ENCODE measurements at places on chromosomes 6 and 20. TPM values are rescaled to one million over a fixed set of nuclear protein-coding genes. Genes with fewer than 3 reads are reported as not detected.

DNA sequence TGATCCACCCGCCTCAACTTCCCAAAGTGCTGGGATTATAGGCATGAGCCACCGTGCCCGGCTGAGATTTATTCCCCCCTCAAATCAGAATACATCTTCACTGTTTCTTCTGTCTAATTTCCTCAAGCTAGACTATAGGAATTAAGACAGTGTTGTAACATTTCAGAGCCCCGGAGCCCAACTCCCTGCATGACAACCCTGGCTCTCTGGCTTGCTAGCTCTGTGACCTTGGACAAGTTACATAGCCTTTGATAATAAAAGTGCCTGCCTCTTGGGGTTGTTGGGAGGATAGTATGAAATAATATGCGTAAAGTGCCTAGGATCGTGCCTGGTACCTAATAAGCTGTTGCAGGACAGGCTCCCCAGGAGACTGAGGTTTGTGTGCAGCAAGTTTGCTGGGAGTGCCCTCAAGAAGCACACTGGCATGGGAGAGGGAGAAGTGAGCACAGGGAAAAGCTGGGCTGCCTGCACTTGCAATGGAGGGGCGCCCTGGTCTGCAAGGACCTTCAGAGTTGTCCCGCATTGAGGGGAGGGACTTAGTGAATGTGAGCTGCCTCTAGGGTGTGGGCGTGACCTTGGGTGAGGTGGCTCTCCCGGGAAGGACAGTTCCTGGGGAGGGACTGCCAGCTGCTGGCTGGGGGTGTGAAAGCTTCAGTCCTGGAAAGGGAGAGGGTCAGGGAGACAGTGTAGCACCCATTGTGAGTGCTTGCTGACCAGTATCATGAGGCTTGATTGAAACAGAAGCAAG, 43.4 kb downstream of the TAF8 start:
- peaks cover 5% of the 10 kb centered on the region for H3K4me1 ChIP-seq
- H3K27ac ChIP-seq = no peak overlapping the region
- peak; percentile 66 for DNase-seq
- no peak overlapping the region for H3K4me3 ChIP-seq
- H3K27me3 ChIP-seq = no peaks in the 10 kb centered on the region
- H3K36me3 ChIP-seq = no peaks in the 10 kb centered on the region

- H3K4me1 ChIP-seq = peaks cover 3% of the 10 kb centered on the region
- H3K4me3 ChIP-seq = peak overlapping the region; percentile 26
- no peaks in the 10 kb centered on the region for H3K27me3 ChIP-seq
- no peak for DNase-seq
These were observed 125.2 kb downstream of the HIVEP2 start for GRCh38 chr6:142819603-142820337.

GRCh38 chr6:14022673-14023072, 94.9 kb upstream of the CD83 start:
- H3K27me3 ChIP-seq = no peaks in the 10 kb centered on the region
- no peaks in the 10 kb centered on the region for H3K4me1 ChIP-seq
- DNase-seq = no peak
- H3K36me3 ChIP-seq = no peaks in the 10 kb centered on the region

DNA sequence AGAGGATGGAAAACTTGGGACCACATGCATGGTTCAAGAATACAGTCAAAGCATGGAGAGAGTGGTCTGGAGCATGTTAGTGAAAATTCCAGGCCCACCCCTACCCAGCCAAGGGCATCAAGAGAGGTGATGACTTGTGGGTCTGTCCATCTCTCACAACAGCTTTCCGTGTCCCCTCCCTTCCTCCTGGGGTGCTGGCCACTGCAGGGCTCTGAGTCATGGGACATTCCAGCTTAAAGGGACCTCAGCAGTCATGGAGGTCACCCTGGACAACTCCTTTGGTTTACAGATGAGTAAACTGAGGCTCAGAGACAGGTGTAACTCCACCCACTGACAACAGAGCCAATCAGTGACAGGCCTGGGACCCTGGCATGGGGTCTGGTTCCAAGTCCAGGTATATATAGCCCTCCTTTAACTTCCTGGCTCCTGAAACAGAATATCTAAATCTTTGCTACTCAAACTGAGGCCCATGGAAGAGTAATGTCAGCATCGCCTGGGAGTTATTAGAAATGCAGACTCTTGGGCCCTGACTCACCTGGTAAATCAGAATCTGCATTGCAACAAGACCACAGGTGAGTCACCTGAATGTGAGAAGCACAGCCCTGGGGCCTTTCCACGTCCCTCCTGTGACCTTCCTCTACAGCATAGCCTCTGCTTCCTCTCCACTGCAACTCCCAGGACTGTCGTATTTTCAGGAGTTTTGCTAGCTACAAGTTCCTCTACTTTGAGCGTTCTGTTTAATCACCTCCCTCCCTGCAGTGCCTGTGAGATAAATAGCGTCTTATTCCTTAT, 170.2 kb downstream of the ZDHHC14 start:
- no peaks in the 10 kb centered on the region for H3K36me3 ChIP-seq
- no peak for DNase-seq
- H3K27ac ChIP-seq = no peak overlapping the region

DNA sequence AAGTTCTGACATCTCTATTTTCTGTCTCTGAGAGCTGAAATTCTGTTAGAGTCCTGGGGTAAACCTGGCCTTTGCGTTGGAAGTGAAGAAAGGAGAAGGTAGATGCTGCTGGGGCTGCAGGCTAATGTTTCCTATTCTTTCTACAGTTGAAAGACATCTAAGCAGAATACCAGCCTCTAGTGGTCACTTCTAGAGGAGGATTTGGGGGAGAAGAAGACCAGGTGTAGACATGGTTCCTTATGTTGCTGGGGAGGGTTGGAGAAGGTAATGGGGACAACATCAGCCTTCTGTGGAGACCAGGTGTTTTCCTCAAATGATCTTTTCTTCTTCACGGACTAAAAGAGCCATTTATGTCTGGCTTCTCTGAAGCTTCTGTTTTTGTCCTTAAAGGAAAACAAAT, 62.6 kb downstream of the BTBD3 start:
- no peak overlapping the region for H3K4me3 ChIP-seq
- H3K27ac ChIP-seq = no peak overlapping the region
- no peaks in the 10 kb centered on the region for H3K4me1 ChIP-seq
- H3K36me3 ChIP-seq = no peaks in the 10 kb centered on the region
- DNase-seq = no peak

DNA sequence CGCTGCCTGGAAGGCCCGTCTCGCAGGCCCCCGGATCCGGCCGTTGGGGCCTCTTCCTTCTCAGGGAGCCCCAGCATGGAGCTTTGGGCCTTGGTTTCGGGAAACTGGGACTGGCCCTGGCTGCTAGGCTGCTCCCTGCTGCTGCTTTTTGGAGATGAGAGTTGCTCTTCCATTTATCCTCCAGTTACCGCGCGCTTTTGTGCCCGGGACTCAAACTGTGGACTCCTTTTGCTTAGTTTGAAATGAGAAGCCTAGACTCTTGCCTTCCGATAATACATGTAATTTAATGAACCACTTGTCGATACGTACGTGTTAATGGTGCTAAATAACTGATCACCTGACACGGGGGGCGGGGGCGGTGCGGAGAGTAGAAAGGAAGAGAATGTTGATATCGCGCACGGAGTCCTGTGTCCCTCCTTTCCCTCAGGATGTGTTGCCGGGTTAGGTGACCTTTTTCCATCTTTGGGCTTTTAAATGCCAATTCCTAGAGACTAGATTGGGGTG, 968 bp downstream of the PHF3 start:
- no peaks in the 10 kb centered on the region for H3K27me3 ChIP-seq
- H3K4me3 ChIP-seq = peak overlapping the region; percentile 95
- peak; percentile 92 for DNase-seq
- peaks cover 19% of the 10 kb centered on the region for H3K4me1 ChIP-seq
- H3K27ac ChIP-seq = peak overlapping the region; percentile 94

Gene LSM2
- 43.3 TPM for total RNA-seq

- no peaks in the 10 kb centered on the region for H3K27me3 ChIP-seq
- DNase-seq = no peak
- no peaks in the 10 kb centered on the region for H3K36me3 ChIP-seq
- H3K4me3 ChIP-seq = no peak overlapping the region
- no peaks in the 10 kb centered on the region for H3K4me1 ChIP-seq
- no peak overlapping the region for H3K27ac ChIP-seq
These were observed 10.1 kb upstream of the TCF15 start for GRCh38 chr20:620246-620645.

Gene LKAAEAR1
- total RNA-seq = 89.9 TPM

DNA sequence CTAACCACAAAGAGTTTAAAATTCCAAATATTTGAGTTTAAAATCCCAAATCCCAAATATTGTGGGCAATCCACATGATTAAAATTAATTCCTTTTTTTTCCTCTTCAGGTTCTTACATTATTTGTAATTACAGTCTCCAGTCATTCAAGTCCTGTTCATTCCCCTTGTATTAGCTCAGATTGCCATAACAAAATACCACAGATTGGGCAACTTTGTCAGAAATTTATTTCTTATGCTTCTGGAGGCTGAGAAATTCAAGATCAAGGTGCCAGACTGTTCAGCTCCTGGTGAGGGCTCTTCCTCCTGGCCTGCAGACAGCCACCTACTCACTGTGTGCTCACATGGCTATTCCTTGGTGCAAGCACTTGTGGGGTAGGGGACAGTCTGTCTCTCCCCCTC, 105.5 kb downstream of the ARMC2 start:
- no peak overlapping the region for H3K27ac ChIP-seq
- H3K4me1 ChIP-seq = peaks cover 7% of the 10 kb centered on the region
- DNase-seq = no peak

Gene GPLD1
- 15.6 TPM for total RNA-seq

Gene ZFP64
- total RNA-seq = 16.4 TPM

- no peaks in the 10 kb centered on the region for H3K36me3 ChIP-seq
- no peak overlapping the region for H3K4me3 ChIP-seq
- no peaks in the 10 kb centered on the region for H3K4me1 ChIP-seq
- H3K27me3 ChIP-seq = no peaks in the 10 kb centered on the region
- no peak for DNase-seq
- no peak overlapping the region for H3K27ac ChIP-seq
These were observed 174.8 kb downstream of the DOK5 start for GRCh38 chr20:54650052-54650719.

GRCh38 chr6:110944681-110945151, 13.8 kb upstream of the GTF3C6 start:
- H3K27ac ChIP-seq = no peak overlapping the region
- H3K4me3 ChIP-seq = no peak overlapping the region
- no peaks in the 10 kb centered on the region for H3K27me3 ChIP-seq
- no peak for DNase-seq
- H3K4me1 ChIP-seq = no peaks in the 10 kb centered on the region
- H3K36me3 ChIP-seq = no peaks in the 10 kb centered on the region

DNA sequence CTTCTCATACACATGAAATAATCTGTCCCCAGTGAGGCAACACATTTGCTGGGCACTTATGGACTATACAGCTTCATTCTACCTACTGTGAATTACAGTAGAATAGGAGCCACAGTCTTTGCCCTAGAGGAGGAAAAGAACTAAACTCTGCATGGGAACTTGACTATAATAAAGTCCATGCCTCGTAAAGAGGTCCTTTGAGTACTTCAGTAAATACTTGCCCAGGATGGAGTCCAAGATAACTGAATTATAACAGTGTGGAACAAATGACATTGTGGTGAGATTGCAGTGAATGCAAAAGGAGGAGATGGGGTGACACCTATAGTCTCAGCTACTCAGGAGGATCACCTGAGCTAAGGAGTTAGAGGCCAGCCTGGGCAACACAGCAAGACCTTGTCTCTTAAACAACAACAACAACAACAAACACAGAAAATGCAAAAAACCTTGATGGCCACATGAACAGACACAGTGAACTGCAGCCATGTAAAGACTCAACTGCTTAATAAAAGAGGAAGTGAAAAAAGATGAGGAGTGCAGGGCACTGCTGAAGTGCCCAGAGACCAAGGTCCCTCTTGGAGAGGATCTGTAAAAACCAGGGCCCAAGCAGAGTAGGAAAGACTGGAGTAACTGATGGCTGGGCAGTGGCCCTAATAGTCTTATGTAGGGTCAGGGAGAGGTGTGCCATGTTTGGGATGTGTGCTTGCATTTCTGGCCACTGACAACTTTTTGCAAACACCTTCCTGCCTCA, 3.7 kb downstream of the MRPS18A start:
- H3K36me3 ChIP-seq = no peaks in the 10 kb centered on the region
- H3K27ac ChIP-seq = no peak overlapping the region
- H3K4me3 ChIP-seq = no peak overlapping the region
- H3K27me3 ChIP-seq = no peaks in the 10 kb centered on the region

Gene TP53TG5
- 6.4 TPM for total RNA-seq

GRCh38 chr6:91166271-91167046, 579.6 kb upstream of the MAP3K7 start:
- H3K27ac ChIP-seq = no peak overlapping the region
- H3K4me1 ChIP-seq = no peaks in the 10 kb centered on the region
- no peaks in the 10 kb centered on the region for H3K27me3 ChIP-seq
- H3K36me3 ChIP-seq = no peaks in the 10 kb centered on the region
- no peak for DNase-seq
- H3K4me3 ChIP-seq = no peak overlapping the region

Gene MOCS1
- 16.8 TPM for total RNA-seq

GRCh38 chr6:13099771-13100170, 228.6 kb downstream of the TBC1D7 start:
- DNase-seq = no peak
- H3K27ac ChIP-seq = no peak overlapping the region
- H3K36me3 ChIP-seq = no peaks in the 10 kb centered on the region
- H3K27me3 ChIP-seq = no peaks in the 10 kb centered on the region

GRCh38 chr6:123965894-123966293, 162.2 kb downstream of the NKAIN2 start:
- H3K27me3 ChIP-seq = no peaks in the 10 kb centered on the region
- H3K36me3 ChIP-seq = no peaks in the 10 kb centered on the region
- no peaks in the 10 kb centered on the region for H3K4me1 ChIP-seq
- no peak for DNase-seq

Gene EYS
- total RNA-seq = 1.3 TPM

DNA sequence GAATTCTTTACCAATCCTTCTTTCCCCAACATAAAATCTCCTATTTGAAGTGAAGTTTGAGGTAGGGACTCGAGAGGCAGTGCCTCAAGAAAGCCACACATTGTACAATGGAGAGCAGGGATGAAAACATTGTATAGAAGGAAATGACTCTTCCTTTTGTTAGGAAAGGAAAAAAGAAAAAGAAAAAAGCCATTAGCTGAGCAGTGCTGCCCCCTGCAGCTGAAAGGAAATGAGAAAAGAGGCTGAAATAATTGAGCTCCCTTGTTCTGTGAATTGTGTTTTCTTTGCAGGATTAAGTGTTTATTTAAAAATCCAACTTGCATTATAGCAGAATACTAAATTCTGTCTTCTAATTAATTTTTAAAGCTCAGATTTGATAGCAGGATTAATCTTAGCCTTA, 162.9 kb upstream of the SASH1 start:
- H3K27me3 ChIP-seq = no peaks in the 10 kb centered on the region
- DNase-seq = peak; percentile 33
- no peaks in the 10 kb centered on the region for H3K36me3 ChIP-seq

Measured in testis (tissue), 5 donors.